Calu3 (cell line): ENCODE measurements at places on chromosomes 2 and 18.

DNA sequence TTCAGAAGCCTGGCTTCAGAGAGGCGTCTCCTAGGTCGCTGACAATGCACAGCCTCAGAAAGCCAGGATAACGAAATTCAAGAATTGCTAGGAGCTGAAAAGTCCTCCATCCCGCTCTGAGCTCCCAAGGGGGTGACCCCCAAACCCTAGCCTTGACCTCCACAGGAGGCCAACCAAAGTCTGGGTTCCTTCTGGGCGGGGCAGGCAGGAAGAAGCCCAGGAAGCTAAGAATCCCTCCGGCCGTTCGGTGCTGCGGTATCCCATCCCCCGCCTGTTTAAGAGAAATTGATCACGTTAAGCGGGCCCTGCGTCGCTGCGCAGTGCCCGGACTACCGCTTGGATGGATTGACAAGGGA is 2.5 kb upstream of the OSR1 start:
- DNase-seq, result no peak

- no peak for DNase-seq
These were observed 987.2 kb upstream of the CDH2 start for GRCh38 chr18:29164020-29164706.

GRCh38 chr2:37890893-37891495 is 34.1 kb upstream of the RMDN2 start:
- peak; percentile 80 for DNase-seq

- DNase-seq, result no peak
These were observed 296.6 kb downstream of the IKZF2 start for GRCh38 chr2:212854771-212855170.

DNA sequence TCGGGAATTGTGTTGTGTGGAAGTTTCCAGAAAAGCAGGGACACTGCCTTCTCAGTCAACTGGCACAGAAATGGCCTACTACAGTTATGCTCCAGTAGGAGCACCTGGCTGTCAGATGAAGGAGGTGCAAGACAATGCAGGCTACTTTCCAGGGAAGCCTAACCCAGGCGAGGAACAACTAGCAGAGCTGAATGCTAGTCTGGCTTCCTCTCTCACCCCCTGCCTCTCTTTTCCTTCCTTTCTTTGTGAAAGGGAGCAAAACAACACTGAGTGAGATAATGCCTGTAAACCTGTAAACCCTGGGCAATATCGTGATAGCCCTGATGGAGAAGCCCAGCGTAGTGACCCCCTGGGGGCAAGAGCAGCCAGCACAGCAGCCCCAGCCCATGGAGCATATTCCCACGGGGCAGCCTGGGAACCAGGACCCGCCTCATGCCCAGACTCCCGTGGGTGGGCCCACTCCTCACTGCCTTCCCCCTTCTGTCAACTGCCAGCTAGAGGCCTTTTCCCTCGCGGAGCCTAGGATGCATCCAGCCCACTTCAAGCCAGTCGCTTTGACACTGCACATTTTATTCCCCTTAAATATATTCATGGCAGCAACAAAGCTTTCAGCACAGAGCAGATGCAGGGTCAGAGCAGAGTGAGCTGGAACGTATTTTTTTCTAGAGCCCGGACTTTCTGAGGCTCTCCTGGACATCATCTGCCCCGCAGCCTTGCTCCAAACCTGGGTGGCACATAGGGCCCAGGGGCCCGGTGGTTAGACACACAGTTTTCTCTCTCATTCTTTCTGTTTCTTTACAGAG is 77.0 kb downstream of the PDCL3 start:
- no peak for DNase-seq

GRCh38 chr2:70094978-70095719 is 7.9 kb downstream of the PCBP1 start:
- DNase-seq, result no peak

- no peak for DNase-seq
These were observed 30.0 kb upstream of the RAB1A start for GRCh38 chr2:65159906-65160305.

DNA sequence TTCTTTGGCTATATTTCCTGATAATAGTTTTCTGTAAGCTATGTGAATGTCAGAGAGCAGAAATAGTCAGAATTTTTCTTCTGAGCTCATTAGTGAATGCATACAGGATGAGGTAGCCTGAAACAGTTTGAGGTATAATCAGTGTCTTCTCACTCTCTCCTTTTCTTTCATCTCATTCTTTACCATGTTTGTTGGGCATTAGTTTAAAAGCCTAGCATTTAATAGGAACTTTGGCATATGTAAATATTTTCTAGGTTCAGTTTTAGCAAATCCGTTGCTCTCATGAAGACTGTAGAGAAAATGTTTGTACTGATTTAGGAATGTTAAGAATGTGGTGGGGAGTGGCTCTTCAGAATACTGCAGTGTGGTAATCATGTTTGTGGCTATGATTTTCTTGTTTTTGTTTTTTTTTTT is 119.4 kb downstream of the PARD3B start:
- DNase-seq, result no peak

DNA sequence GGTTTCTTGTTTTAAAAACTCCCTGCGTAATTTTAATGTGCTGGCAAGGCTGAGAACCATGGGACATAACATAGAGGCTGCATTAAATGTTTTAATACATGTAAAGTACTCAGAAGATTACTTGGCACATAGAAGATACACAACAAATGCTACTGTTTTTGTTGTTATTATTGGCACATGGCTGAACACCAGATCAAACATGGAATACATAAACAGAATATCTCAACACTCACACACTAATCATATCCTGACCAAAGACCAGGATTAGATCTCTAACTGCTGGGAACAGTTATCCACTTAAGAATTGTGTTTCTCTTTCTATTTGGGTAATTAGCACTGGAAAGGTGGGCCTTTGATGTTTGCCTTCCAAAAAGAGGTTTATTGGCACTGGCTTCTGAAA is 69.3 kb downstream of the KCNE4 start:
- no peak for DNase-seq

DNA sequence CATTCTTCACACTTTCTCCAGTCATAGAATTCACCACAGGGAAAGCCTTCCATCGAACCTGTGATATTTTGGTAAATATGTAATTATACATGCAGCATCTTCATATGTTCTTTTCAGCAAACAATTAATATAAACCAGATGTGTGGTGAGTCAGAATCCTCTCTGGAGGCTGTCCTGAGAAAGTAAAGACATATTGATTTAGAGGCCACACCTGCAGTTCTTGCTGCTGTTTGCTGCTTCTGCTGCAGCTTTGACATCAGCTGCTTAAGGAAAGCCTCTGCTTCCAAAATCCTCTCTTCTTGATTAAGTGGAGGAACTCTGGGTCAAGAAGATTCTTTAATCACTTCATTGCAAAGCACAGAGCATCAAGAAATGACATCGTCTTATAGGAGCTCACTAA is 568.8 kb upstream of the ZEB2 start:
- DNase-seq, result no peak

- DNase-seq, result no peak
These were observed 25.8 kb upstream of the IGFBP5 start for GRCh38 chr2:216721141-216721540.
